ENCODE measurements at places on chromosomes 6 and 20.

GRCh38 chr6:22363166-22363713 is 66.4 kb upstream of the PRL start:
- no peak for DNase-seq

DNA sequence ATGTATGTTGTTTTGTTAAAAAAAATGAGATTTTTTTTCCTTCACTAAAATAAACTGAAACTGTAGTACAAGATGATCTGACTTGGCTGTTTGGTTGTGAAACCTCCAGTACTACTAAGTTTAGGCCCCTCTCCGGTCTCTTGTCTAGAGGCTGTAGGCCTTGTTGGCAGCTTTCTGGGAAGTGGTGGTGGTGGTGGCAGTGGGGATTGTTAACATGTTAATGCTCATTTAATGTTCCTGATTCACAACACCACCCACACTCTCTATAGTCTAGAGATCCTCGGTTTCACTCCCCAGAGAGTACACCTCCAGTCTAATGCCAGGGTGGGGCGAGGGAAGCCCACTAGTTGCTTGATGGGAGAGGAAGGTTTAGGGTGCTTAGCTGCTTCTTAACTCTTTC is 24.1 kb downstream of the STK4 start:
- no peak for DNase-seq

DNA sequence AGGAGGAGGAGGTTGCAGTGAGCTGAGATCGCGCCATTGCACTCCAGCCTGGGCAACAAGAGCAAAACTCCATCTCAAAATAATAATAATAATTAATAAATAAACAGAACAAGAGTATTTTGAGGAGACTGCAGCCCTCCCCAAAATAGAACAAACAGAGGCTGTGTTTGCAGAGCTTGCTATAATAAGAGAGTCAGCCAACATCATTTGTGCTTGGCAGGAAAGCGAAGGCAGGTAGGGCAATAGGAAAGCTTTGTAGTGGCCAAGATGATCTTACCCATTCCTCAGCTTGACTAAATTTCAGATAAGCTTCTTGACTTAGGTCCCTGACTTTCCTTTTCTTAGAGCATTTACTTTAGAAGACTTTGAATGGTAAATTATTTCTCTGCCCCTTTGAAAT is 6.7 kb downstream of the C6orf141 start:
- no peak for DNase-seq

DNA sequence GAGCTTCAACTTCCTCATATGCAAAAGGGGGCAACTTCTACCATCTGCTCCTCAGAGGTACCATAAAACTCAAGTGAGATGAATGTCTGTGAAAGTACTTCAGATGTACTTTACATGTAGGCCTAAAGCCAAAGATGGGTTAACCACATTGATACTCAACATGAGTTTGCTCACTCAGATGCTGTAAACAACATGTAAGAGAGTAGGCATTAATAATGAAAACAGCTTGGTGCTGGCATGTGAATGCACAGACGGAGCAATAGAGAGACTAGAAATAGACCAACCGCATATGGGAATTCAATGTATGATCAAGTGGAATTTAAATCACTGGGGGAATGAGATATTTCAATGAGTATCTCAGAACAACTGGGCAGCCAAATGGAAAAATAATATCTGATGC is 143.8 kb upstream of the CDYL start:
- no peak for DNase-seq

DNA sequence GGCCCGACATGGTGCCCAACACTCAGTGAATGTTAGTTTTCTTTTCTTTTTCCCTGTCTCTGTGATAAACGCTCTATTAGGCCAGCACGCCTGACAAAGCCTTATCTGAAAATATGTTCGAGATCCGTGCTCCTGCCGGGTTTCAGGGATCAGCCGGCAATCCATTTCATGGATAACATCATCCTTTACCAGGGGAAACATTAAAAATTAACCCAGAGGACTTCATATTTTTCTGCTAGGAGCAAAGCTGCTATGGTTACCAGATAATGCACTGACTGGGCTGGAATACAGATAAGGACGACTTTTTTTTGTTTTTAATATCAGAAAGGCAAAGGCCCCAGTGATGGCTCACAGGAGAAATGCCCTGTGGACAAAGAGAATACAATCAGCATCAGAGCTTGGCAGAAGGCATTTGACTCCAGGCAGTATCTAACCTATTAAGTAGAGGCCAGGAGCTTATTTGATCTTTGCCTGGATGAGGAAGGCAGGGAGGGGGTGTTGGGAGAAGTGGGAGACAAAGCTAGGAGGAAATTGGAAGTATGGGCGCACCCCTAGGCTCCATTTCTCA is 482.0 kb upstream of the CHD6 start:
- no peak for DNase-seq

DNA sequence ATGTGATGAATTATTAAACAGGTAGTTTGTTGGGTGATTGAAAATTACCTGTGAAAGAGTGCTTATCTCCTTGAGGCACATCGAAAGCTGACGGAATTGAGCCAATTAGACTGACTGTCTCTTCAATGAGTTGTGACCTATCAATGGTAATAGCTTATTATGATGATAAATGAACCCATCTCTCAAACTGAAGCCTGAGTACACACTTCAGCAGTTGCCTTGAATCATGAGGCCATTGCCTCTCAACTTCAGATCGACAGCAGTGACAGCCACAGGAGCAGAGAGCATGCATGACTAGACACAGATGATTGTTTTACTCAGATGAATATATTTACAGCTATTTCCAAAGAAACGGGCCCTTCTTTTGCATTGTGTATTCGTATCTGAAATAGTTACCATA is 323.9 kb downstream of the LAMA2 start:
- DNase-seq = no peak

DNA sequence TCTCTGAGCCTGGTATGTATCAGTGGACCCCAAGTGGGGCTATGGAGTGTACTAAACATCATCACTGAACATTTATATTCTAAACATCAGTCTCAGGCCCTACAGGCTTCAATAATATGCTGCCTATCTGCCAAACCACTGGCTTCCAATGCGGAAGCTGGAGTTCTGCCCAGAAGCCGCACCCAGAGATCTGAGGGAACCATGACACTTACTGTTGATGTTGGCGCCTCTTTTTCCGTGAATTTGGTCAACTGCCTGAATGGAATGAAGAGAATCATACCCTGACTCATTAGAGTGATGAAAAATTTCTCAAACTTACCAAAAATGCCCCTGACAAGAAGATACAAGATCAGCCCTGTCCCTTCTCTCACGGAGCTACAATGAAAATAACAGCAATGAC is 66.2 kb downstream of the SLC22A23 start:
- no peak for DNase-seq

GRCh38 chr6:160895562-160895961 is 96.0 kb upstream of the MAP3K4 start:
- no peak for DNase-seq

- DNase-seq = no peak
Measured at GRCh38 chr6:163344411-163344810, 70.1 kb upstream of the QKI start.
